ENCODE measurements at places on chromosomes 1 and 21.

- no peak for DNase-seq
These were observed 1431.7 kb upstream of the B3GALT2 start for GRCh38 chr1:194618101-194618500.

DNA sequence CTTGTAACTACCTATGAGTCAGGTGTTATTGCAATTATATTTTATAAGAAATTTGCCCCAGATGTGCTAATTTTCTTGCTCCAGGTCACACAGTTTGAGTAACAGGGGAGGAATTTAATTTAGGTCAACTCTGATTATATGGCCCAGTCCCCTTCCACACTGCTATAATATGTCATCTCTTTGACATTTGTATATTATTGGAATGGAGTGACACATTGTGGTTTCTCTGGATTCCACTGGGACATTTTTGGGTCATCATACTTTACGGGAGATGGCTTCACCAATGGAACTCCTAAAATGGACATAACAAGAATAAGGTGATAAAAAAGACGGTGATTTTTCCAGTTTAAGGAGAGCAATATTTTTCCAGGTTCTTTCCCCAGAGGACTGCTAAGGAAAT, 191.2 kb downstream of the DISC1 start:
- DNase-seq: no peak

DNA sequence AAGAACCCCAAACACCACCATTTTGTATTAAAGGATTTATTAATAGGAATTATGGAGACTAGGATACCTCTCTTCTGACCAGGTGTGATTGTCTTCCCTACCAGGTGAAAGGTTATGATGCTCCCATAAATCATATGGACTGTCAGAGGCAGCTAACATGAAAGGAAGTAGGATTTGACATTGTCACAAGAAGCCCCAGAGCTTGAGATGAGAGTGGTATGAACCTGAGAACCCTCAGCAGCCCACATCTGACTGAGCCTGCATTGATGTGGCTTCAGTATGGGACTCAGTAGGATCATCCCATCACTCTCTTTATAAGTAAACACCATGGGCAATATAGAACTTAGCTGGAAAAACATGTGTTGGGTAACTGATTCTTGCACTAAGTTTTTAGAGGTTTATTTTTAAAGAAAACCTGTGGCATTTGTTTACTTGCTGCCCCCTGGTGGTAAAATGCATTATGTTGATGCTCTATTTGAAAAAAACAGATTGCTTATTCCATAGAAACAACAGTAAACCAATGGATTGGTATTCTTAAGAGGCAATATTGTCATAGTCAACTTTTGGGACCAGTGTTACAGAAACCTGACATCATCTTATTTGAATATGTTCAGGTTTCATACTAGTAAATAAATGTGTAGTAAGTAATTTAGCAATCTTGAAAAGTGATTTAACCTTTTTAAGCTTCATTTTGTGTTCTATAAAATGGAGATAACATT, 16.6 kb upstream of the CACYBP start:
- DNase-seq: no peak

- DNase-seq: no peak
These were observed 16.0 kb downstream of the ADSS2 start for GRCh38 chr1:244435562-244436205.

- DNase-seq: no peak
These were observed 127.8 kb upstream of the GREM2 start for GRCh38 chr1:240739754-240740153.

- DNase-seq: no peak
These were observed 110.6 kb downstream of the HS2ST1 start for GRCh38 chr1:87024936-87025540.

DNA sequence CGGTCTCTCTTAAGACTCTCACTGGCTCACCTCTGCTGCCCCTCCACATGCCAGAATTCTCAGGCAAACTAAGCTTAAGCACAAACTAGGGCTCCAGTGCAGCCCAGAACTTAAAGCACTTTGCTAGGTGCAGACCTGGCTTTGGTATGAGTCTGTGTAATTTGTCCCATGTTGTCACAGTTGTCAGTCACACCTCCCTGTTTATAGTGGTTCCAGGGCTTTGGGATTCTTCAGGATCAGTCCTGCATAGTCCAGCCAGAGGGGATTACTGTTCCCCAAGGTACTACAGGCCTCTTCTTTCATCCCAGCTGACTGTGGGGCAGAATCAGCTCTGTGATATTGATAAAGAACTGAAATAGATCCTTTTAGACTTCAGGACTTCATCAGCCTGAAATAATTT, 105.0 kb upstream of the UBE2U start:
- DNase-seq: no peak

GRCh38 chr1:232655746-232656085, 25.8 kb upstream of the SIPA1L2 start:
- DNase-seq: no peak

GRCh38 chr1:176225911-176226310, 18.8 kb upstream of the COP1 start:
- no peak for DNase-seq

- DNase-seq: no peak
These were observed 9.5 kb downstream of the CD84 start for GRCh38 chr1:160569806-160570205.

- no peak for DNase-seq
These were observed 494.0 kb downstream of the KCNT2 start for GRCh38 chr1:196114193-196114592.

- DNase-seq: no peak
These were observed 48.0 kb upstream of the ACOT11 start for GRCh38 chr1:54500107-54500431.

DNA sequence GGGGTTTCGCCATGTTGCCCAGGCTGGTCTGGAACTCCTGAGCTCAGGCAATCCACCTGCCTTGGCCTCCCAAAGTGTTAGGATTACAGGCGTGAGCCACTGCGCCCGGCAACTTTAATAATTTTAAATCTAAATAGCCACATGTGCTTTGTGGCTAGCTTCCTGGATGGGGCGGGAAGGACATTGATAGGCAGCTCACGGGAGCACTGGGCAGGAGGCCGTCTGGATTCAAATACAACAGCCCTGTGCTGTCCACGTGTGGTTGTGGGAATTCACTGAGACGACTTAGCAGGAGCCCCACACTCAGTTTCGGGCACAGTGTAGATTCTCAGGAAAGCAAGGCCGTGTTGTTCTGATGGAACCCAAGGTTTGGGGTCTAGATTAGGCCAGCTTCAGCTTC, 177.1 kb downstream of the ETS2 start:
- DNase-seq: no peak

GRCh38 chr1:47771751-47772150, 225.4 kb downstream of the TRABD2B start:
- no peak for DNase-seq

- DNase-seq: no peak
These were observed 77.7 kb upstream of the GADD45A start for GRCh38 chr1:67607286-67607685.

DNA sequence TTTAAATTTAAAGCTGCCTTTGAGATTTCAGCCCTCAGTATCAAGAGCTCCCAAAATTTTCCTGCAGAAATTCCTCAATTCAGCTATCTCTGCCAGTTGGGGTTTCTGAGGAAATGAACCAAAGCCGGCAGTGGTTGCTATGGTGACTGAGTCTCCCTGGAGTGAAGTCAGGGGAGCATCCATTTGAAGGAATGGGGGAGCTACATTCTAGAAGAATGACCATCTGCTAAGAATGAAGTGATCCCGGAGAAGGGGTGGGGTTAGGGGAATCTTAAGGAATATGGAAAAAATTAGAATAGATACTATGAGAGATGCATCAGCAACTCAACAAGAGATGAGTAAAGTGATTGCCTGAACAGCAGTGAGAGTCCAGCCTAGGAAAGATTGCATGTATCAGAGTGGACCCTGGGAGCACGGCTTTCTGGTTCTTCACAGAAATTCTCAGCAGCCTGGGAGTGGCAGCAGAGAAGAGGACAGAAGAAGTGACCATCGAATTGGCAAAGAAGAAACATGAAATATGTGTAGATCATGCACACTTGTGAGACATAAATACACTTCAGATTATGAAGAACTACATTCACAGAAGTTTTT, 94.7 kb downstream of the CHD1L start:
- DNase-seq: no peak

GRCh38 chr1:209326831-209327230, 256.7 kb upstream of the CAMK1G start:
- DNase-seq: no peak

DNA sequence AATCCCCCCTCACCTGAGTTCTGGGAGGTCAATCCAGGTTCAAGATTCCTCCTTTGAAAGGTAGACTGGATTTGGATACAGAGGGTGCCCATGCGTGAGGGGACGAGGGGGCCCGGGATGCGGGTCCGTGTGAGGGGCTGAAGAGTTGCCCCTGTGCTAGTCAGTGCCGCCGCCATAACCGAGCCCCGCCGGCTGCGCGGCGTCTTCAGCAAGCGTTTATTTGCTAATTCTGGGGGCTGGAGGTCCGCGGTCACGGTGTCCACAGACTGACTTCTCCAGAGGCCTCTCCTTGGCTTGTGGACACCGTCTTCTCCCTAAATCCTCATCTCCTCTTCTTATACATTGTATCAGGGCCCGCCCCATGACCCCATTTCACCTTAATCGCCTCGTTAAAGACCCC, 20.9 kb upstream of the SAMD11 start:
- no peak for DNase-seq

- no peak for DNase-seq
These were observed 6.2 kb upstream of the POFUT2 start for GRCh38 chr21:45293726-45294401.

GRCh38 chr1:21636029-21636428, 33.1 kb downstream of the RAP1GAP start:
- DNase-seq: no peak

DNA sequence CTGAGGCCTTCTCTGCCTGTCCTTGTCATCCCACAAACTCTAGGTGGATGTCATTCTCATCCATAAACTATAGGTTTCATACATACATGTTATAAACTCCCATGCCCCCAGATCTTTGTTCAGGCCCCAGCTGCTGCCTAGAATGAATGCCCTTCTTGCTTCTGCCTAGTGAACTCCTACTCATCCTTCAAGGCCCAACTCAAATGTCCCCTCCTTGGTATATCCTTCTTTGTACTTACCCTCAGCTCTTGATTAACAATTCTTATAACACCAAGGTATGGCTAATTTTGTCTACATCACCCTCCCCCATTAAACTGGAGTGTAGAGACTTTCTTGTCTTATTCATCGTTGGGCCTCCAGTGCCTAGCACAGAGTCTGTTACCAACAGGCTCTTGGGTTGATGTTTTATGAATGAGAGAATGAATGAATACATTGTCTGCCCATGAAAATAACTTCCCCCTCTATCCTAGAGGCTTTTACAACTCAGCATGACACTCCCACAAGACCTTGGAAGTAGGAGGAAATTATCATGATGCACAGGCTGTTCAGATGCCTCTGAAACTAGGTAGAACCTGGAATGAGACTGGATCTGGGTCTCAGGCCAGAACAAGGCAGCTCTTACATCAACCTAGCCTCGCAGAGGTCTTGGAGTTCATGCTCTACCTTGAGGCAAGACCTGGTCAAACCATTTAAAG, 26.9 kb downstream of the EPHB2 start:
- no peak for DNase-seq

- DNase-seq: no peak
These were observed 35.4 kb downstream of the RSPH1 start for GRCh38 chr21:42460391-42461184.

DNA sequence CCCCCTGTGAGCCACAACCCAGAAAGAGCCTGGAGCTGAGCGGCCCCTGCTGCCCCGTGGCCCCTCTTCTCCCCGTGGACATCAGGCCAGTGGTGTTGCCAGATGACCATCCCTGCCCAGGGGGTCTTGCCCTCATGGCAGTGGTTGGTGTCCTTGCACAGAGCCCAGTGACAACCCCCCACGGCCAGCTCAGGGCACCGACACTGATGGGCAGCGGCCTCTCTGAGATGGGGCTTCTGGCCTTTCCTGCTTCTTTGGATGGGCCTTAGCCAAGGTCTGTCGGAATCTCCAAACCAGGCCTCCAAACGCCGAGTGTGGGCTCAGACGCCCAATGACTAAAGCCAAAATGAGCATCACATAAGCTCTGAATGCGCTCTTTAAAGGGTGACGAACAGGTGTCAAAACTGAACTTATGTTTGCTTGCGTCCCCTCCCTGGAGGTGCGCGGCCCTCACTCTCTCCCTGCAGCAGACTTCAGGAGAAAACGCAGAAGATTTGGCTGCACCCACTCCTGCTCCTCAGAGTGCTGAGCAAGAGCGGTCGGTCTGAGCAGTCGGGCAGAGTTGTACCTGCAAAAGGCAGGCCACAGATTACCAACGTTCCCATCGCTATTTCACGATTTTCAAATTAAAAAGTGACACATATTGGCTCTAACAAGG, 41.9 kb downstream of the UBE2G2 start:
- no peak for DNase-seq

GRCh38 chr21:38039841-38040240, 123.6 kb upstream of the KCNJ6 start:
- DNase-seq: no peak

GRCh38 chr1:64308866-64309265, 105.4 kb downstream of the UBE2U start:
- DNase-seq: no peak

GRCh38 chr1:189962181-189962580, 515.5 kb downstream of the BRINP3 start:
- DNase-seq: no peak

DNA sequence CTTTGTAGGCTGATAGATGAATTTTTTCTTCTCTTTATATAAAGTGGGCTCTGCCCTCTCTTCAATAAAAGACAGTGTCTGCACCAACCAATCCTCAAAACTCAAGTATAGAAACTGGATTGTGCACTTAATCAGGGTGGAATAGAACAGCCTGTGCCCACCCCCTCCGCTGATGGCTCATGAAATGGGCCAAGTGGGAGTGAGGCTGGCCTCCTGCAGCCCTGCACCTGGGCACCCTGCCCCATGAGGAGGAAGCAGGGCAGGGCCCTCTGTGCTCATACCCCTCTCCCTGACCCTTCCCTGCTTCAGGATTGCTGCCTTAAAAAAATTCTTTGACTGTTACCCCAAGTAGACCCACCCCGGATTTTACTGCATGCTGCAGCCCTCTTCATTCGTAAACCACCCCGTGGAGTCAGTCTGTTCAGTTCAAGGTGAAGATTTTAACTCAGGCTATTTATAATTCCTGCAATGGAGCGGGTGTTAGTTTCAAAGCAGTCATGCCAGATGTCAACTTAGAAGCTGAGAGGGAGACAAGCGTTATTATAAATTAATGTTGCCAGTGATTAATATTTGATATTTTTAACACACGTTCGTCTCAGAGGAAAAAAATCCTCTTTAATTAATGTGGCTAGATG, 15.8 kb downstream of the PROK1 start:
- no peak for DNase-seq
